GM12878 (cell line): ENCODE measurements at places on chromosomes 12 and 14.

GRCh38 chr12:113154351-113154973 is 4.9 kb downstream of the CFAP73 start:
- no peak overlapping the region for H3K27ac ChIP-seq
- peaks cover 15% of the 10 kb centered on the region for H3K4me1 ChIP-seq
- peaks cover 8% of the 10 kb centered on the region for H3K27me3 ChIP-seq
- no peaks in the 10 kb centered on the region; the same call in 1 of the 2 replicates for H3K36me3 ChIP-seq
- H3K4me3 ChIP-seq: no peak overlapping the region

DNA sequence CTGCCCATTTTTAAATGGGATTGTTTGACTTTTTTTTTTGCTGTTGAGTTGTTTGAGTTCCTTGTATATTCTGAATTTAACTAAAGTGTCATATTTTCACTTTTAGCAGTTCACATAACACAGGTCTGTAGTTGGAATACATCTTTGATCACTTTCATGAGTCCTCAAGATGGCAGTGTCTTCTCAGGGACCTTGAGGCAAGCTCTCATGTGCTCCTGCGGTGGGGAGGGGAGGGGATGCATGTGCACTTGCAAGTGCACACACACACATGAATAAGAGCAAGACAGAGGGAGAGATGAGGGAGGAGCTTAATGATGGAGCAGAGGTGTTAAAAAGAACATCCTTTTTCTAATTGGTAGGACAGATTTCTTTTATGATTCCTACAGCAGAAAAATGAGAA is 291.4 kb upstream of the OR4E1 start:
- DNase-seq: no peak
- no peaks in the 10 kb centered on the region for H3K4me1 ChIP-seq
- no peak overlapping the region for H3K27ac ChIP-seq
- H3K4me3 ChIP-seq: no peak overlapping the region
- H3K27me3 ChIP-seq: no peaks in the 10 kb centered on the region

GRCh38 chr14:68293404-68293803 is 473.8 kb downstream of the RAD51B start:
- no peak overlapping the region for H3K4me3 ChIP-seq
- no peaks in the 10 kb centered on the region for H3K27me3 ChIP-seq
- H3K4me1 ChIP-seq: peaks cover 42% of the 10 kb centered on the region
- peak overlapping the region; percentile 76 for H3K27ac ChIP-seq
- no peak for DNase-seq

- no peaks in the 10 kb centered on the region for H3K27me3 ChIP-seq
- H3K4me3 ChIP-seq: no peak overlapping the region
- DNase-seq: peak; percentile 66
- H3K27ac ChIP-seq: peak overlapping the region; percentile 69
- H3K4me1 ChIP-seq: peaks cover 24% of the 10 kb centered on the region
- no peaks in the 10 kb centered on the region for H3K36me3 ChIP-seq
These were observed 56.4 kb upstream of the RNU6-8 start for GRCh38 chr14:32259368-32260013.
